ENCODE measurements at places on chromosomes 13 and 19.

GRCh38 chr13:35903075-35903474 lies 228.1 kb downstream of the DCLK1 start:
- DNase-seq = no peak

- no peak for DNase-seq
Measured at GRCh38 chr13:76644906-76645305, 241.3 kb downstream of the KCTD12 start.

DNA sequence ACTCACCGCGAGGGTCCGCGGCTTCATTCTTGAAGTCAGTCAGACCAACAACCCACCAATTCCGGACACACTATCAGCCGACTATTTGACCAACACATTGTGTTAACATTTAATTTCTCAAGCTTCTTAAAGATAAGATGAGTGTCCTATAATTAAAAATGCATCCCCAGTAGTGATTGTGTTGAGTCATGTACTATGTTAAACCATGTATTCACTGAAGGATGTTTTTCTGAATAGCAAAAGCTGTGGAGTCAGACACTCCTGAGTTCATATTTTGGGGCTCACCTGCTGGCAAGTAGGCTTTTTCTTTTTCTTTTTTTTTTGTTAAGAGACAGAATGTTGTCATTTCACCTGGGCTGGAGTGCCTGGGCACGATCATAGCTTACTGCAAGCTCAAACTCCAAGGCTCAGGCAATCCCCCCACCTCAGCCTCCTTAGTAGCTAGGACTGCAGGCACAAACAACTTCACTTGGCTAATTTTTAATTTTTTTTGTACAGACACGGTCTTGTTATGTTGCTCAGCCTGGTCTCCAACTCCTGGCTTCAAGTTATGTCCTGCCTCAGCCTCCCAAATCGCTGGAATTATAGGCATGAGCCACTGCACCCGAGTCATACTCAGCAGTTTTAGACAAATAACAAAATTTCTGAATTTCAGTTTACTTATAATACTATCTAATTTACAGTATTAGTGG lies 606.9 kb downstream of the PCDH9 start:
- DNase-seq = no peak

- DNase-seq = no peak
Measured at GRCh38 chr13:21324803-21325202, 134.3 kb downstream of the ZDHHC20 start.

DNA sequence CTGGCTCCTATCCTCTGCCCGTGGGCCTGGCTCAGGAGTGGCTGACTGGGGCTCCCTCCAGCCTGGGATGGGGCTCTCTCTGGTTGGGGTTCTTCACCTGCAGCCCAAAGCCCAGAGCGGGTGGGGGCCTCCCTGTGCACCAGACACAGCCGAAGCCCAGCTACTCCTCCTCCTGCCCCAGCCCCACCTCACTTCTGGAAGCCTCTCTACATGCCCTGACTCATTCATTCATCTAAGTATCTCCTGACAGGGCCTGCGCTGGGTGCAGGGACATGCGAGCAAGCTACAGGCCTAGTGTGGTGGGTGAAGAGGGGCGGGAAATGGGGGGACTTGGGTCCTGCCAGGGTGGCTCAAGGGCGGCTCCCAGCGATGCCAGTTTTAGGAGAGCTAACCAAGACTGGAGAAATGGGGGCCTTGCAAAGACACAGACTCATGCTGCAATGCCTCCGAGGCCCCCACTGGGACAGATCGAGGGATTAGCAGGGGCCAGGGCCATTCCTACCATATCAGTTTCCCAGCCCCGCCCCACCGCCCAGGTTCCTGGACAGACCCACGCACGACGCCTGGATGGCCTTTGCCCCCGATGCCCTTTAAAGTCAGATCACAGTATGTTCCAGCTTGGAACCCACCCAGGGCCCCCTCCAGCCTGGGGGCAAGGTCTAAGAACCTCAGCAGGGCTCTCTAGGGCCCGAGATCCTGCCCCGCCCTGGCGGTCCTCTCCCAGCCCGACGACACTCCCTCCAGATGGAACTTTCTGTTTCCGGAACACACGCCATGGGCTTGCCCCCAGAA lies 12.6 kb downstream of the LSM4 start:
- DNase-seq = no peak

DNA sequence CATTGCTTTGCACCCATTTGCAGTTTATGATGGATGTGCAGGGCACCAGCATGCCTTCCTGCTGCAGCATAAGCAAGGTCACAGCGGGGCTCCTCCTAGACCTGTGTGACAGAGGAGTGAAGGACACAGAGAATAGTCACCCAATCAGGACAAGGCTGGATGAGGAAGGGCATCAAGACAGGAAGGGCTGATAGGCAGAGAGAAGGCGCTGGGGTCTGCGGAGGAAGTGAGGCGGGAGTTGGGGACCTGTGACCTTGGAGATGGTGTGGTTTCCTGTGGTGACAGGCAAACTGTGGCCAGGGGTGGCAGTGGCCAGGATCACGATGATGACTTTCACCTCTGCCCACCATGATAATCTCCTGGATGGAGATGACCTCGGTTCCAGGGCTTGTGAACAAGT lies 16.4 kb upstream of the KCTD15 start:
- DNase-seq = no peak

DNA sequence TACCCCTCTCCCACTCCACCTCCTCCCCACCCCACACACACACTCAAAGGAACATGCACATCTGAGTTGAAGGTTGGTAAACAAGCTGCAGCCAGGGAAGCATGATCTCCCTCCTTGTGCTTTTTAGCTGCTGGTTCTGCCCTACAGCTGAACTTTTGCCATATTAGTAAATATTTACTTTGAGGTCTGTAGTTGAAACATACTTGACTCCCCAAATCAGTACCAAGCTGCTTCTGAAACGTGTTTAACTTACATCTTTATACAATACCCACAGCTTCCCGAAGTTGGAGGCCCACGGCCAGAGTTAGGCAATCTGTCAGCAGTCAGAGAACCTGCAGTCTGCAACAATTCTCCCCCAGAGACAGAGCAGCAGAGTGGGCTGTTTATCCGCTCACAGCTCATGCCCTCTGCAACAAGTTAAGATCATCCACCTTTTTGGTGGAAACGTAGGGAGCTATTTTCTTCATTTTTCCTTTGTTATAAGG lies 1.5 kb upstream of the PCDH20 start:
- no peak for DNase-seq

DNA sequence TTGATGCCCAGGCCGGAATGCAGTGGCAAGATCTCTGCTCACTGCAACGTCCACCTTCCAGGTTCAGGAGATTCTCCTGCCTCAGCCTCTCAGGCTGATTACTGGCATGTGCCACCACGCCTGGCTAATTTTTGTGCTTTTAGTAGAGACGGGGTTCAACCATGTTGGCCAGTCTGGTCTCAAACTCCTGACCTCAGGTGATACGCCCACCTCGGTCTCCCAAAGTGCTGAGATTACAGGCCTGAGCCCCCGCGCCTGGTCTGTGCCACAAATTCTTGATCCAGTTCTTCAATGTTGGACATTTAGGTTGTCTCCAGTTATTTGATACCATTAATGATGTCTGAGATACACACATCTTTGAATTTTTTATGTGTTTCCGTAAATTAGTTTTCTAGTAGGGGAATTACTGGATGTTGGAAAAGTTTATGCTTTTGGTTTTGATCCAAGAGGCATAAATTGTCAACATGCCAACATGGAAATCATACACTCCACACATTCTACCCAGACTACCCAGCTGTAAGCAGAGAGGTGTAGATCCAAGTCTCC lies 525 bp upstream of the COG3 start:
- no peak for DNase-seq

- DNase-seq = no peak
Measured at GRCh38 chr13:27037171-27037570, 134.4 kb downstream of the USP12 start.

DNA sequence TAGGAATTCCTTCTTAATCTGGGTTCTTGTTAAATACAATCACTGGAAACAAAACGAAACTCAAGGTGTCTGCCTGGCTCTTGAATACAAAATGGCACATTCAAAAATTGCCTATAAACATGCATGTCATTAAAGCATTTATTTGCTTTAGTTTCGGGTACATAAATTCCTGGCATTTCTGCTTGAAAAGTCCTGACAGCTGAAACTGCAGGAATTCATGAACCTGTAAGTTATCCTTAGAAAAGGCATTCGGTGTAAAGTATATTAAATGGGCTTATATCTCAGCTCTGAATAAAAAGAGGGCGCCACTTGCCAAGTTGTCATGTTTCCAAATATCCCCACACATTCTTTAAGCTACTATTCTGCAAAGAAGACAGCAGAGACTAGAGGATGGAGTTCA lies 32.9 kb downstream of the RXFP2 start:
- no peak for DNase-seq

- no peak for DNase-seq
Measured at GRCh38 chr19:14164082-14164481, 27.7 kb upstream of the ASF1B start.

GRCh38 chr19:9917321-9917720 lies 19.0 kb downstream of the OLFM2 start:
- no peak for DNase-seq

GRCh38 chr19:30076751-30077670 lies 135.0 kb downstream of the URI1 start:
- DNase-seq = no peak

- peak; percentile 39 for DNase-seq
Measured at GRCh38 chr13:94548821-94549231, 47.1 kb downstream of the TGDS start.

DNA sequence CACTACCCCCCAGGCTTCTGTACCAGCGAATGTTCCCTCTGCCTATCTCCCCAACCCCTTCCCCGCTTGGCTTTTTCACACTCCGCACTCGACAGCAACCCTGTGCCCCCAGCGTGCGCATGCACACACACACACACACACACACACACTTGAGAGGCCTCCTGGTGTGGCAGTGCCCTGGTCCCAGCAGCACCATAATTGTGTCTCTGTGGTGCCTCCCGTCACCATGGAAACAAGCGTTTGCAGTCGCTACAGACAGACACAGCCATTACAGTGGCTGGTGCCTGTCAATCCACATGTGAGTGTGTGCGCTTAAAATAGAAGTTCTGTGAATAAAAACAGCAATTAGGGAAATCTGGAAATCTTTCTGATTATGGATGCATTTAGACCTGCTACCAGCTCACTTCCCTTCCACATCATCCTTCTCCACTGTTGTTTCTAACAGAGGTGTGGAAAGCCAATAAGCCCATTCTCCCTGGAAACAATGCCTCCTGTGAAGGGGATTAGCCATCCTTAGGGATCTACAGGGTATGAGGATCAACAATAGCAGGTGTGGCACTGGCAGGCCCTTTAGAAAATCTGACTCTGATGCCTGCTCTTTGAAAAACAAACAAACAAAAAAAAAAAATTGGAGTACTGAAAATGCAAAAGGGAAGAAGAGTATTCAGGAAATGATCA lies 146.3 kb downstream of the DCLK1 start:
- peak; percentile 6 for DNase-seq

GRCh38 chr13:96994017-96994857 lies at the start of gene OXGR1:
TSS of gene OXGR1 (minus strand) at chr13:96994476. CDS start at chr13:96987759, 6,717 bp downstream.
- DNase-seq = peak; percentile 42

- peak; percentile 5 for DNase-seq
Measured at GRCh38 chr19:27974082-27974513, 1238.9 kb downstream of the UQCRFS1 start.

DNA sequence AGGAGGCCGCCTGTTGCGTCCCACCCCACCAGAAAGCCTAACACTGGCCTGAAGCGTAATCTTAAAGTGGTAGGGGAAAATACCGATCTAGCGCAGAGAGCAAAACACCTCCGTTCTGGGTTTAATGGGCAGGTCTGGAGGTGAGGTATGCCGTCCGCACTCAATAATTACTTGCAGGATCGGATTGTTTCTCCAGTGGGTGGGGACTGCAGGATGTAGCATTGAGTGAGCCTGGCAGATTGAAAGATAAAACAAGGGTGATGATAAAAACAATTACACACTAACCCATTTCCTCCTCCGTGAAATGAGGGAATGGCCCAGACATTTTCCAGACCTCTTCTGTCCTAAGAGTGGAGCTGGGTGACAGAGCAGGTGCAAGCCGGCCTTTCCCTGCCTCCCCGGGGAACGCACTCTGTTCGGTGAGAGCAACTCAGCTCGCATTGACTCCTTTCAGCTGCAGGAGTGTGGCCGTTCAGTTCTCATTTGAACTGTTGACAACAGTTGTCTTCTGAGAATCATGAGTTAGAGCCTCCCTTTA lies 110.2 kb upstream of the DOCK9 start:
- DNase-seq = no peak

GRCh38 chr13:23899555-23899954 lies 2.3 kb upstream of the C1QTNF9B start:
- DNase-seq = no peak

GRCh38 chr19:14746886-14747285 lies 31.5 kb downstream of the ADGRE2 start:
- no peak for DNase-seq

DNA sequence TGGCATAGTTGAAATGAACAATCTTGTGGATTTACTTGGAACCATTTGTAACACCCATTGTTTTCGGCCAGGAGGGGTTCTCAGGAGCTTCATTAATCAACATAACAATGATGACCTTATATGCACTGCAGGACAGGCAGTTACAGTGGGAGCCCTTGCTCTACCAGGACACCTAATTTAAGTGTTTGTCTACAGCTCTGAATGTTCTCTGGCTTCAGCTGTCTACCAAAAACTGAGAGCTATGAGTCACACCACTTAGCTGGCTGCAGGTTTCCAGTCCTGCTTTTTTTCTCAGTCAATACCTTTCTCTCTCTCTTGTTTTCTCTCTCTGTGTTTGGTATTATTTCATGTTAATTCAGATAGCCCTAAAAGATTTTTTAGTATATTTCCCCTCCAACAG lies 105.4 kb upstream of the MBNL2 start:
- no peak for DNase-seq

All from anterior cingulate cortex (tissue), 58 donors.